H1 (cell line): ENCODE measurements at places on chromosomes 2 and 18.
A peak's percentile ranks its signal among the peaks of the same experiment; 100 is the strongest.

- H3K4me3 ChIP-seq, result no peak overlapping the region
- H3K27ac ChIP-seq, result no peak overlapping the region; the same call in 1 of the 2 replicates
- H3K4me1 ChIP-seq, result peaks cover 3% of the 10 kb centered on the region
- no peaks in the 10 kb centered on the region for H3K36me3 ChIP-seq
- no peaks in the 10 kb centered on the region for H3K27me3 ChIP-seq
Measured at GRCh38 chr2:147649998-147650397, 194.8 kb upstream of the ACVR2A start.

- H3K36me3 ChIP-seq, result no peaks in the 10 kb centered on the region
- peak overlapping the region; percentile 43; the same call in 1 of the 2 replicates for H3K4me3 ChIP-seq
- H3K27ac ChIP-seq, result no peak overlapping the region
- peaks cover 41% of the 10 kb centered on the region for H3K4me1 ChIP-seq
- no peak for DNase-seq
- H3K27me3 ChIP-seq, result no peaks in the 10 kb centered on the region
Measured at GRCh38 chr18:12333506-12334290, 25.7 kb downstream of the TUBB6 start.

- no peak for DNase-seq
- no peaks in the 10 kb centered on the region; the same call in 1 of the 2 replicates for H3K4me1 ChIP-seq
- H3K36me3 ChIP-seq, result no peaks in the 10 kb centered on the region
- H3K27me3 ChIP-seq, result peaks cover 8% of the 10 kb centered on the region; the same call in 1 of the 2 replicates
Measured at GRCh38 chr2:120510751-120511395, 164.9 kb downstream of the INHBB start.

GRCh38 chr2:219352448-219353023 is 20.0 kb upstream of the RESP18 start:
- H3K27me3 ChIP-seq, result peaks cover 7% of the 10 kb centered on the region
- no peaks in the 10 kb centered on the region for H3K36me3 ChIP-seq
- H3K4me3 ChIP-seq, result no peak overlapping the region
- no peak overlapping the region for H3K27ac ChIP-seq

- no peak overlapping the region for H3K27ac ChIP-seq
- no peaks in the 10 kb centered on the region for H3K27me3 ChIP-seq
- DNase-seq, result no peak
- H3K4me1 ChIP-seq, result no peaks in the 10 kb centered on the region
Measured at GRCh38 chr2:162267496-162267895, 24.3 kb upstream of the FAP start.

GRCh38 chr18:75492852-75493251 is 65.3 kb upstream of the SMIM21 start:
- no peaks in the 10 kb centered on the region for H3K4me1 ChIP-seq
- H3K27ac ChIP-seq, result no peak overlapping the region
- no peaks in the 10 kb centered on the region for H3K27me3 ChIP-seq
- no peak overlapping the region for H3K4me3 ChIP-seq
- H3K36me3 ChIP-seq, result no peaks in the 10 kb centered on the region

DNA sequence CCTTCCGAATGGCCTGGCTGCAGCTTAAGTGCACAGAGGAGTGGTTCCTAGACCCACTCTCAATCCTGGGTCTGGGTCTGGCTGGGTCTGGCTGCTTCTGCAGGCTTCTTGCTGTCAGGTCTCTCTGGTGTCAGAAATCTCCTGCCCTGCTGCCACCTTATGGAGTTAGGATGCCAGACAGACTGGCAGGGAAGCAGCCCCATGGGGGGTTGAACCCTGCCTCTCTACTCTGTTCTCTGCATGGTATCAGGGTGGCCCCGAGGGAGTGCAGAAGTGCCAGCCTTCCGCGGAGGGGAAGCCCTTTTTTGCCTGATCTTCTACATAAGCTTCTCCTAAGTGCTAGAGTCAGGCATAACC is 89.4 kb downstream of the ZCCHC2 start:
- H3K27me3 ChIP-seq, result no peaks in the 10 kb centered on the region
- no peak overlapping the region for H3K4me3 ChIP-seq
- no peak overlapping the region for H3K27ac ChIP-seq
- H3K36me3 ChIP-seq, result no peaks in the 10 kb centered on the region
- no peak for DNase-seq

GRCh38 chr2:216222650-216223352 is 113.7 kb downstream of the XRCC5 start:
- no peak overlapping the region for H3K27ac ChIP-seq
- H3K4me3 ChIP-seq, result no peak overlapping the region
- no peaks in the 10 kb centered on the region for H3K4me1 ChIP-seq
- H3K36me3 ChIP-seq, result no peaks in the 10 kb centered on the region
- no peak for DNase-seq

DNA sequence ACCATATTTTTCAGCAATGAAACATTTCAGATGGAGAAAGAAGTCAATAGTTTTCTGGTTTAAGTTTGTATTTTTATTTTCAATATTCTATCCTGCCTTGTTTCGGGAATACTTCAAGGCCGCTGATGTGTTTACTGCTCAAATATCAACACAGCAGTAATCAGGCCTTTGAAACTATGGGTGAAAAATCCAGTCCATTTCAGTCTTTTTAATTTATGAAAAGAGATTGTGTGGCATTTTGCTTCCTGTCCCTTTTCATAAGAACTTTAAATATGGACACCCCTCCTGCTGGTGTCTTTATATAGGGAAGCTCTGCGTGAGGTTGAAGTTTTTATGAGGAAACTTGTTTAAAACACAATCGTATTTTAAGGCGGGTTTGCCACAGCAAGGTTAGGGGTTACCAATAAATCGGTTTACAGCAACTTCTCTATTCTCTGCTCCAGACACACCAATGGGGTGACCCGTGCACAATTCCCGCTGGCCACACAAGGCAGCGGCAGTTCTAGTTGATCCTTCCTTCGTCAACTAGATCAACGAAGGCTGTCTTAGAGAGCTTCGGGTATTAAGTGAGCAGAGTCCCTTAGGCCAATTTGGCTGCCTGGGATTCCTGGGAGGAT is 1.2 kb upstream of the TANC1 start:
- peak overlapping the region; percentile 64; the same call in 1 of the 2 replicates for H3K4me3 ChIP-seq
- H3K36me3 ChIP-seq, result no peaks in the 10 kb centered on the region
- DNase-seq, result no peak
- no peak overlapping the region for H3K27ac ChIP-seq
- peaks cover 45% of the 10 kb centered on the region for H3K27me3 ChIP-seq
- peaks cover 5% of the 10 kb centered on the region for H3K4me1 ChIP-seq

GRCh38 chr2:111116011-111116746 is 4.5 kb upstream of the BCL2L11 start:
- DNase-seq, result no peak
- H3K36me3 ChIP-seq, result no peaks in the 10 kb centered on the region
- no peak overlapping the region for H3K4me3 ChIP-seq

GRCh38 chr2:147511491-147511948 is 333.3 kb upstream of the ACVR2A start:
- H3K4me3 ChIP-seq, result no peak overlapping the region
- no peaks in the 10 kb centered on the region for H3K4me1 ChIP-seq
- DNase-seq, result no peak
- no peaks in the 10 kb centered on the region for H3K27me3 ChIP-seq
- H3K36me3 ChIP-seq, result no peaks in the 10 kb centered on the region
- H3K27ac ChIP-seq, result no peak overlapping the region

GRCh38 chr2:72538486-72538885 is 287.3 kb downstream of the EXOC6B start:
- H3K4me3 ChIP-seq, result no peak overlapping the region
- H3K4me1 ChIP-seq, result no peaks in the 10 kb centered on the region; the same call in 1 of the 2 replicates
- DNase-seq, result no peak

DNA sequence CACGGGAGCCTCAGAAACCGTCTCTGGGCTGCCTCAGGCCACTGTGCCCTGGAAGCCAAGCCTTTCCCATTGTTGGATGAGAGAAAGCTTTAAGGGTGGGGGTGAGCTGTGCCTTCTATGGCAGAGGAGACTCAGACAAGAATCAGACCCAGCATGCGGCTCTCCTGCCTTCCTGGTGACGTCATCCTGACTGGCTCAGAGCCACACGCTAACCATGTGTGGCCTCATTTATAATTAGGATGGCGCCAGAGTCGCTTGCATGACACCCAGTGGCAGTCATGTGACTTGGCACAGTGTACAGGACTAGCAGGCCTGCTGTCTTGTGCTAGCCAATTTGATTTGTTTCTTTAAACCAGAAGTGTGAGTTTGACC is 99.1 kb downstream of the SH3BP4 start:
- H3K36me3 ChIP-seq, result peaks cover 46% of the 10 kb centered on the region
- H3K4me3 ChIP-seq, result no peak overlapping the region
- DNase-seq, result no peak
- no peak overlapping the region for H3K27ac ChIP-seq
- no peaks in the 10 kb centered on the region for H3K4me1 ChIP-seq
- H3K27me3 ChIP-seq, result no peaks in the 10 kb centered on the region; the same call in 1 of the 2 replicates

DNA sequence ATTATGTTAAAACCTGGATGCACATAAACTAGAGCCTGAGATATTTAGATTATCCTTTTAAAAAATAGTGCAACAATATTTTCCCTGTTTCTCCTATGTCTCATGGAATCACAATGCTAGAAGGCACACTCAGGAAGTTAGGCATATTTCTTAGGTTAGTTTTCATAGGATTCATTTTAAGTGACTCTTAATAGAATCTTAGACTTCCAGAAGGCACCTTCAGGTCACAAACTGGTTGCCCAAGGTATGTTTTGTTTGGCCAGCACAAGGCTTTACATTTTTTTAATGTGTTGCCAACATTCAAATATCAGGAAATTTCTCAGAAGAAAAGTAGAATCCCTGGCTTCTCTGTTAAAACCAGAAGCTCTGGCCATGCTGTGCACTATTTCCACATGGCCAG is 129.3 kb downstream of the LNPK start:
- H3K36me3 ChIP-seq, result no peaks in the 10 kb centered on the region
- no peak for DNase-seq
- no peaks in the 10 kb centered on the region for H3K27me3 ChIP-seq
- no peak overlapping the region for H3K4me3 ChIP-seq
- H3K4me1 ChIP-seq, result no peaks in the 10 kb centered on the region
- no peak overlapping the region for H3K27ac ChIP-seq

DNA sequence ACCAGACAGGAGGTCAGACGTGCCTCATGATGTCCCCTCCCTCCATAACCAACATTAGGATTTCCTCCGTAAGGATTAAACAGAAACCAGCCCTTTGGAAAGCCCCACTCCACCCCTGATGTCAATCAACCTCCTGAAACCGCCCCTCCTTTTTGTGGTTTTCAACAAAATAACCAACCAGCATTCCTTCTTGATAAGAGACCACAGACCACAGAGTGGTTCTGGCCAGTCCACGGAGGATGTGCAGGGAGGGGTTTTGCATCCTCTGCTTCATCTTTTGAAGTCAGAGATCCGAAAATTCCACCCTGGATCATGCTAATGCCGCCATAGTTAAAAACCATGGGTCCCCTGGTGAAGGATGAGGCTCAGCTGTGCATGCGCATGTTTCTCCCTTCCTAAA is 180.0 kb upstream of the CCDC150 start:
- H3K4me1 ChIP-seq, result no peaks in the 10 kb centered on the region
- no peak overlapping the region for H3K27ac ChIP-seq
- H3K4me3 ChIP-seq, result no peak overlapping the region
- no peak for DNase-seq

GRCh38 chr18:66646609-66647008 is 42.7 kb upstream of the CDH19 start:
- no peak overlapping the region for H3K27ac ChIP-seq
- peaks cover 3% of the 10 kb centered on the region for H3K4me1 ChIP-seq
- no peak for DNase-seq
- no peaks in the 10 kb centered on the region for H3K27me3 ChIP-seq
- no peak overlapping the region for H3K4me3 ChIP-seq

- H3K4me3 ChIP-seq, result no peak overlapping the region
- H3K27me3 ChIP-seq, result no peaks in the 10 kb centered on the region
- no peaks in the 10 kb centered on the region for H3K4me1 ChIP-seq
- no peak for DNase-seq
Measured at GRCh38 chr2:217047209-217047608, 187.3 kb upstream of the TNP1 start.

- no peak for DNase-seq
- H3K36me3 ChIP-seq, result no peaks in the 10 kb centered on the region
- no peak overlapping the region for H3K27ac ChIP-seq
- H3K4me3 ChIP-seq, result no peak overlapping the region
Measured at GRCh38 chr2:191790737-191791136, 56.2 kb downstream of the CAVIN2 start.

GRCh38 chr2:231673348-231673770 is 35.0 kb upstream of the PTMA start:
- H3K4me1 ChIP-seq, result no peaks in the 10 kb centered on the region
- H3K4me3 ChIP-seq, result peak overlapping the region; percentile 32; the same call in 1 of the 2 replicates
- peak overlapping the region; percentile 80 for H3K27ac ChIP-seq
- H3K36me3 ChIP-seq, result no peaks in the 10 kb centered on the region

DNA sequence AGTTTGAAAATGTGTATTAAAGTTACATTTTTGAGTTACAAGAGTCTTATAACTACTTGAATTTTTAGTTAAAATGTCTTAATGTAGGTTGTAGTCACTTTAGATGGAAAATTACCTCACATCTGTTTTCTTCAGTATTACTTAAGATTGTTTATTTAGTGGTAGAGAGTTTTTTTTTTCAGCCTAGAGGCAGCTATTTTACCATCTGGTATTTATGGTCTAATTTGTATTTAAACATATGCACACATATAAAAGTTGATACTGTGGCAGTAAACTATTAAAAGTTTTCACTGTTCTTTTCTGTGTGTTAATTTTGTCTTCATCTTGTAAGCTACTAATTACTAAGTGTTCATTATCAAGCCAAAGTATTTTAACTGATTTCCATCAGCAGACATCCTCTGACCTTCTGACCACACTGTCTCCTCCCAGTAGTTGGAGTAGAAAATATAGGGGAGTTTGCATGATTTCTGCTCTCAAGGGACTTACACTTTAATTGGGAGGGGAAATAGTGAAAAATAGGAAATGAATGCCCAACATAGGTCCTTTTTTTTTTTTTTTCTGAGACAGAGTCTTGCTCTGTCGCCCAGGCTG is 4.3 kb downstream of the PMAIP1 start:
- no peak overlapping the region for H3K27ac ChIP-seq
- H3K4me3 ChIP-seq, result no peak overlapping the region
- H3K4me1 ChIP-seq, result peaks cover 13% of the 10 kb centered on the region; the same call in 1 of the 2 replicates
- H3K36me3 ChIP-seq, result no peaks in the 10 kb centered on the region
- no peaks in the 10 kb centered on the region for H3K27me3 ChIP-seq

DNA sequence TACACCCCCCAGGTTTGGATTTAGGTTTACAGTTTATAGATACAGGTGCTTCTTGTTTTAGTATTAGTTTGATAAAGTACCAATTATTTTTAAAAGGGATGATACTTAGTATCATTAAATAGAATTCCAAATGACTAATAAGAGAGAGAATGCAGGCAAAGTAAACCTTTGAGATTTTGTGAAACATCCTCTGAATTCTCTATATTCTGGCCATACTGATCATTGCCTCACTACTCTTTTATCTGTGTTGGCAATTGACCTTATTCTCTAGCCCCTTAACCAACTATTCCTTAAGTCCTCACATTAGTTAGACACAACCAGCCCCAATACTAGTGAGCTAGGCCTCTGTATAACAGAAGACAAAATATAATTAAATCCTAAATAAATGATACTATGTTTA is 125.4 kb downstream of the COMMD1 start:
- no peak overlapping the region for H3K4me3 ChIP-seq
- H3K36me3 ChIP-seq, result no peaks in the 10 kb centered on the region
- H3K27ac ChIP-seq, result no peak overlapping the region
- H3K27me3 ChIP-seq, result no peaks in the 10 kb centered on the region

GRCh38 chr2:234329202-234329960 is 167.5 kb downstream of the ARL4C start:
- no peaks in the 10 kb centered on the region for H3K36me3 ChIP-seq
- H3K4me3 ChIP-seq, result no peak overlapping the region
- DNase-seq, result no peak
- H3K4me1 ChIP-seq, result peaks cover 10% of the 10 kb centered on the region; the same call in 1 of the 2 replicates
- no peak overlapping the region for H3K27ac ChIP-seq
- H3K27me3 ChIP-seq, result no peaks in the 10 kb centered on the region

- H3K4me1 ChIP-seq, result no peaks in the 10 kb centered on the region
- no peaks in the 10 kb centered on the region for H3K36me3 ChIP-seq
- H3K4me3 ChIP-seq, result no peak overlapping the region
- H3K27ac ChIP-seq, result no peak overlapping the region
- 0 out of 2 replicates have a peak, but pooled peaks cover 4% of the 10 kb centered on the region for H3K27me3 ChIP-seq
Measured at GRCh38 chr2:234558642-234559041, 61.8 kb upstream of the ARL4C start.
